Peyer's patch (tissue), 4 donors: ENCODE measurements at places on chromosomes 11 and 22. TPM values are rescaled to one million over a fixed set of nuclear protein-coding genes. Genes with fewer than 3 reads are reported as not detected.
A peak's percentile ranks its signal among the peaks of the same experiment; 100 is the strongest.

DNA sequence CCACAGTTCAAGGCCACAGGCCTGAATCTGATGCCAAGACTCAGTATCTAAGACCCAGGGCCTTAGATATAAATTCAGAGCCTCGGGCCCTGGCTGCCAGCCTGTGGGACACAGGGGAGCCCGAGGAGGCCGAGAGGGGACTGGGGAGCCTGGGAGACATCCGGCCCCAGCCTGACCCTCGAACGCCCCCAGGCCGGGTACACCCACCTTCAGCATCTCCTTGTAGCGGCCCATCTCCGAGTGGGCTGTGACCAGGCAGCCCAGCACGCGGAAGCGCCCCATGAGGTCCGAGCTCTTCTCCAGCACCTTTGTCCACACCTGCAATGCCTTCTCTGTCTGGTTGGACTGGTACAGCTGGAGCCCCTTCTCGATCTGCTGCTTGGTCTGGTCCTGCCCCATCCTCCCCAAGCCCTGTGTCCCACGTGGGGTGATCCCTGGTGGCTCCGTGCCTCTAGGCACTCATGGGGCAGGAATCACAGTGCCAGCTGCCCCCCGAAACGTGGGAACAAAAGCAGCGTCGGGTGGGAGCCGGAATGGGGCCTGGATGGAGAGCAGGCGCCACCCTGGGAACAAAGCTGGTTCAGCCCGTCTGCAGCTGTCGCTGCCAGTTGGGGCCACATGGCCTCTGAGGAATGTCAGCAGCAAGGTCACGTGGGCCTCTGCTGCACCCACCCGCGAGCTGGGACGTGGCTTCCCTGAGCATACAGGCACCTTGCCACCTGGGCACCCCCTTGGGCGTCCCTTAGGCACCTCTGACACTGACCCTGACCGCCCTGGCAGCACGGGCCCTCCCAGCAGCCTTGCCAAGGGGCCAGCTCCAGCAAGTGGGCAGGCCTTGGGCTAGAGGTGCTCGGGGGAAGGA is at the start of gene RAPSN:
RAPSN (minus strand) TSS at position 571 of the 862 bp plus-strand sequence; CDS start at position 399, 172 bp downstream.
- no peak within 1 kb of the TSS for H3K27ac ChIP-seq
- H3K27me3 ChIP-seq: no peaks in the 10 kb centered on the region
- H3K36me3 ChIP-seq: no peaks in the 10 kb centered on the region
- no peak for DNase-seq

GRCh38 chr11:17014833-17015626 is 816 bp upstream of the PLEKHA7 start:
- no peaks in the 10 kb centered on the region for H3K27me3 ChIP-seq
- H3K27ac ChIP-seq: peak overlapping the region; percentile 96
- peak; percentile 68 for DNase-seq
- H3K36me3 ChIP-seq: no peaks in the 10 kb centered on the region
- peaks cover 5% of the 10 kb centered on the region for H3K4me1 ChIP-seq
- H3K4me3 ChIP-seq: peak overlapping the region; percentile 95

DNA sequence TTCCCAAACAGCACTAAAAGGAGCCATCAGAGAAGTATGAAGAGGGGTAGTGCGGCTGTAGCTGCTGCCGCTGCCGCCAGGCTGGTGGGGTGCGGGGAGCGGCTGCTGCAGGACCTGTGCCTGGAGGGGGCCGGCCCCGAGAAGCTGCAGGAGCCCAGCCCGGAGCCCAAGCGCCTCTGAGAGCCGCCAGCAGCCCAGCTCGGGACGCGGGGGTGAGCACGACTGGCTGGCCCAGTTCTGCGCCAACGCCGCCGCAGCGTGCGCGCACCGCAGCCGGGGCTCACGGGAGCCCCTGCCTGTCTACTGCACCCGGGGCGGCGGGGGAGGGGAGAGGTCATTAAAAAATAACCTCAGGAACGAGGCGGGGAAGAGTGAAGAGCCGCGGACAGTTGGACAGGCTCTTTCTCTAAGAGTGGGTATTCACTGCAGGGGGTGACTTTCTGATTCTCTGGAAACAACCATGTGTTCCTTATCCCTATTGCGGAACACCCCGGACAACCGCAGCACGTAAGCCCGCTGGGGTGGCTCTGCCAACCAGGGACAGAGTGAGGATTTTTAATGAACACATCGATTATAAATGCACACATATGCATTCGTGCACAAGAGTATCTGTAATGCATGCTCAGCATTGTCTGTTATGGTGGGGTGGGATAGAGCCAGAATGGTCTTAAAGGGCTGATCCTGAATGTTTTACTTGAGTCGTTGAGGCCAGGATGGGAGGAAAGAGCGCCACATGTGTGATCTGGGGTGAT is 453 bp downstream of the GAS2 start:
- H3K4me3 ChIP-seq: peak overlapping the region; percentile 54
- no peaks in the 10 kb centered on the region for H3K4me1 ChIP-seq
- no peaks in the 10 kb centered on the region for H3K27me3 ChIP-seq
- no peak overlapping the region for H3K27ac ChIP-seq
- no peaks in the 10 kb centered on the region for H3K36me3 ChIP-seq
- no peak for DNase-seq

DNA sequence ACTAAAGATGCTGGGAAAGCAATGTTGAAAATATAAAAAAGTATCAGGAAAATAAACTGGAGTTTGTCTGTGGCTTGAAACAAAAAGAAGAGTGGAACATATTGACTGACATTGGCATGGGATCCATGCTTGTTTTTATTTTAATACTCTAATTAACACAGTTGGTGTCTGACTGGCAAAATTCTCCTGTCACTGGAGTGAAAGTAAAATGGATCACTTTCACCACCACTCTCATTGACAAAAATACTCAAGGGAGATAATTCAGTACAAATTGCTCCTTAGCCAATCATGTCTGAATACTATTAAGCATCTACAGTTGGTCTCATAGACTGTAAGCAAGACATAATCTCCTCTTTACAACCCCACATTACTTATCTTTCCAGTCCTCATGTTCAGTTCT is 101.8 kb downstream of the DCDC1 start:
- no peaks in the 10 kb centered on the region for H3K36me3 ChIP-seq
- H3K27me3 ChIP-seq: no peaks in the 10 kb centered on the region
- no peak for DNase-seq
- H3K4me3 ChIP-seq: no peak overlapping the region

PDGFD gene
- total RNA-seq: 0.83 TPM

DNA sequence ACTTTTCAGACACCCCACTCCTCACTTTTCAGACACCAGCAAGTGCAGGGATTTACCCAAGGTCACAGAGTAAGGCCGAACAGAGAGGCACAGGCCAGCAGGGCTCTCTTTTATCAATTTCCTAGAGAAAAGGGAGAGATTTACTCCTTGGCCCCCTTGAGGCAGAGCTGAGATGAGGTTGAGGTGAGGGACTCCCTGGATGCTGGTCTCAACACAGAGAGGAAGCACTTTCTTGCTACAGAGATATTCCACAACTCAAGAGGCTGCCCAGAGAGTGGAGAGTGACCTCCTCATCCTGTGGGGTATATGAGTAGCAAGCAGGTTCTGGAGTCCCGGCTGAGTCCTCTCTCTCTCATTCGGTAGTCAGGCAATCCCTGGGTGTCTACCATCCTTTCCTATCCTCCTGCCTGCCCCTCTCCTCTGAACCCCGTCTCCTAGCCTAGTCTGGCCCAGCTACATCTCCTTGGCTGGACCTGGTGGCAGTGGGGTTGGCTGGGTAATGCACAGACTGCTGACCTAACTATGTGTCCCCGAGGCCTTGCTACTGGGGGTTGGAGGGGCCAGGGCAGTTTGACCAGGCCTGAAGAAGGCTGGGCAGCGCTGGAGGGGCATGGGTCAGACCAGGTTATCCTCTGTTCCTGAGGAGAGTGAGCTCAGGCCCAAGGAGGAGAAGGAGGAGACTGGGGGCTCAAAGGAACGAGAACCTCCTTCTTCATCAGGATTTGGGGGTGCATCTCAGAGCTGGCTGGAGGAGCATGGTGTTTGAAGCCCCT is 1.8 kb upstream of the ARHGEF17 start:
- H3K36me3 ChIP-seq: no peaks in the 10 kb centered on the region
- no peak for DNase-seq
- H3K27me3 ChIP-seq: peaks cover 7% of the 10 kb centered on the region
- H3K4me3 ChIP-seq: no peak overlapping the region
- peaks cover 35% of the 10 kb centered on the region for H3K4me1 ChIP-seq

- H3K27me3 ChIP-seq: no peaks in the 10 kb centered on the region
- H3K27ac ChIP-seq: no peak overlapping the region
- H3K36me3 ChIP-seq: no peaks in the 10 kb centered on the region
- no peak for DNase-seq
Measured at GRCh38 chr11:43837879-43838278, 42.8 kb upstream of the ALKBH3 start.

GRCh38 chr11:403021-403760 is 9.2 kb downstream of the PKP3 start:
- no peak overlapping the region for H3K4me3 ChIP-seq
- H3K4me1 ChIP-seq: peaks cover 20% of the 10 kb centered on the region
- H3K27me3 ChIP-seq: no peaks in the 10 kb centered on the region
- H3K36me3 ChIP-seq: no peaks in the 10 kb centered on the region
- H3K27ac ChIP-seq: no peak overlapping the region

VWCE gene
- total RNA-seq: not detected

GALNT18 gene
- 31.4 TPM for total RNA-seq

DNA sequence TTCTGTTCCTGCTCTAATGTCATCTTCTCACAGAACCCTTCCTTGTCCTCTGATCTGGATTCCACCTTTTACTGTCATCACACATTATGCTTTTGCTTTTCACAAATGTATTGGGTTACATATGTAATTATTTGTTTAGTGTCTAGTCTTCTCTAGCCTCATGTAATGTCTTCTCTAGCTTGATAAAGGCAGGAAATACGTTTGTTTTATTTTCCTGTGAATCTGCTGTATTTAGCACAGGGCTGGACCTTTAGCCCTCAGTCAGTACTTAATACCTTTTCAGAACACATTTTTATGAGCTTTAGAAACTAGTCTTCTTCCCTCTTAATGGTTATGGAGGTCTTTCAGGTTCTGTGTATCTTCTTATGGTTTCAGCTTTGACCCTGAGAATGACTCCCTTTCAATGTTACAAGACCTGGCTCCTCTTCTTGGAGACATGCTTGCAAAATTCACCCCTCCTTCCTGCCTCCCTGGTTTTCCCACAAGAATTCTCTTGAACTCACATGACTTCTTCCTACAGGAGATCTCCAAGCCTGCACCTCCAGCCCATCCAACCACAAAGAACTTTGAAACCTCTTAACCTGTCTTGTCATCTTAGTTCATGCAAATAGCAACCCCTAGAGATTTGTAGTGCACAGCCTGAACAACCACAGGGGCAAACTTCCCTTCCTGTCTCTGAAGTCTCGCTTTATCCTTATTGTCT is 132.7 kb upstream of the DDI1 start:
- peak; percentile 29 for DNase-seq
- H3K27ac ChIP-seq: no peak overlapping the region
- no peaks in the 10 kb centered on the region for H3K27me3 ChIP-seq
- no peaks in the 10 kb centered on the region for H3K36me3 ChIP-seq
- no peaks in the 10 kb centered on the region for H3K4me1 ChIP-seq
- no peak overlapping the region for H3K4me3 ChIP-seq

FERMT3 gene
- total RNA-seq: 23.2 TPM

SYT12 gene
- not detected for total RNA-seq

APOA5 gene
- not detected for total RNA-seq

ACR gene
- total RNA-seq: not detected

DNA sequence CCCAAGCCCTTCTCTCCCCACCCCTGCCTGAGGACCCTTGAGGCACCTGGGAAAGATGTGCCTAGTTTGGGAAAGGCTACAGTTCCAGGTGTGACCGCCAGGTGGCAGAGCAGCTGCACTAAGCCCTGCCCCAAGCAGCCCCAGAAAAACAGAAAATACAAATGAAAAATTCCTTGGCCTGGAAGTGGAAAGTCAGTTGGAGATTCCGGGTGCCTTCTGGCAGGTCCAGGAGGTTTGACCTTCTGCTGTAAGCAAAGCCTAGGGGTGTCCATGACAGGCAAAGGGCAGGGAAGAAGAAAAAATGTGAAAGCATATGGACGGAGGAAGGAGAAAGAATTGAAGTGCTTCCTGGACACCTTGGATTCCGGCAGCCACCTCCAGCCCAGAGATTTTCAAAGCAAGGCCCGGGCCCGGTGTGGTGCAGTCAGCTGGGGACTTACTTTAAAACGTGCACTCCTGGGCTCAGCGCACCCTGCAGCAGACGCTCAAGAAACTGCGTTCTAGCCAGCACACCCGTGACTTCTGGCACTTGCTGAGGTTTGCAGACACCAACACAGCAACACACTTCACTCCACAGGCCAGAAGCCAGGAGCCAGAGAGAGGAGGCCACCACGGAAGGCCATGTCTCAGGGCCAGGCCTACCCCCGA is 37.3 kb upstream of the SLC22A12 start:
- no peak overlapping the region for H3K27ac ChIP-seq
- H3K4me3 ChIP-seq: no peak overlapping the region
- peak; percentile 57 for DNase-seq

DNA sequence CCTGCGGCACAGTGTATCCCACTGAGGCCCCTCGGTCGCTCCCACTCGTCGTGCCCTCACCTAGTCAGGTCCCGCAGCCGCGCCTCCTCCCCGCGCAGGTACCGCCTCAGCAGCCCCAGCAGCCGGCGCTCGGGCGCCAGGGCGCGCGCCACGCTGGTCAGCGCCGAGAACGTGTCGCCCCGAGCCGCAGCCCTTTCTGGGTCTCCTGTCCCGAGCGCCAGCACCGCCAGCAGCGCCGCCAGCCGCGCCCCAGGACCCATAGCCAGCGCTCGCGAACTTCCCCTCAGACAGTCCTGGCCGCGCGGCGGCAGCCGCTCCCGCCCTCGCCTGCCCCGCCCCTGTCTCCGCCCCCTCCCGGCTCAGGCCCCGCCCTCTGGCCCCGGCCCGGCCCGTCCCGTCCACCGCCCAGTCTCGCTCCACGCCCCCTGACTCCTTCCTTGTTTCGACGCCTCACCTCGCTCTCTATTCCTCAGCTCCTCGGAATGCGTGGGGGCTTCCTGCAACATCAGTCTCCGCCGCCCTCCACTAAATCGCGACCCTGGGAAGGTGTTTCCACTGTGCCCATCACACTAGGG is at the start of gene P4HA3:
P4HA3 (minus strand) TSS at position 289 of the 575 bp plus-strand sequence; CDS start at position 260, 29 bp downstream.
- H3K27me3 ChIP-seq: peaks cover 4% of the 10 kb centered on the region
- H3K27ac ChIP-seq: no peak within 1 kb of the TSS
- peak; percentile 86 for DNase-seq
- peak within 1 kb of the TSS; percentile 37 for H3K4me3 ChIP-seq

NTM gene
- 1.7 TPM for total RNA-seq

DNA sequence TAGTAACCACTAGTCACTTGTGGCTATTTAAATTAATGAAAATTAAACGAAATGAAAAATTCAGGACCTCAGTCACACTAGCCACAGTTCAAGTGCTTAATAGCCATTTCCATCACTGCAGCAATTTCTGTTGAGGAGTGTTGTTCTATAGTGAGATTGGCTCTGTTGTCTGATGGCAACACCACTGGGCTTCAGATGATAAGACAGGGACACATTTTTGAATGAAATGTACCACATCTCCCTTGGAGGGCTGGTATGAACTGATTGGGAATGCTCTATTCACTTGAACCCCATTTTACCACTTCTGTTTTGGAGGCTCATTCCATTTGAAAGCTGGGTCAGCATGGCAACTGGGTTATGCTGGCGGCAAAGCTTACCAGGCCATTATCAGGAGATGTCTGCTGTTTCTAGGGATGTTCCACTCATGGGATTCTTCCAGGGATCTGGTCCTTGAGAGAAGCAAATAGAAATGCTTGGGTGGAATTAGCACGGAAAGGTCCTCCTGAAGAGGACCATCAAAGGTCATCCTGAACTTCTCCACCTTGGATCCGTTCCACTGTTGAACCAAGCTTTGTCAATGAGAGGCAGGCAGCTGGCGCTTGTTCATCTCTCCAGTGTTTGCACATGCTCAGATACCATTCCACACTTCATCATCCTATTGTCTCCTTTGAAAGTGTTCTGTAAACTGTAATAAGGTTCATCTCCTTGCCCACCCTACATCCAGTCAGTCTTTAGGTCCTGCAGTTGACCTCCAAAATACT is 7.6 kb downstream of the AMOTL1 start:
- H3K4me1 ChIP-seq: no peaks in the 10 kb centered on the region
- DNase-seq: no peak
- H3K27me3 ChIP-seq: no peaks in the 10 kb centered on the region
- no peaks in the 10 kb centered on the region for H3K36me3 ChIP-seq
- H3K27ac ChIP-seq: no peak overlapping the region
